ENCODE measurements at places on chromosomes 13 and 19.

- no peak for DNase-seq
Observed at GRCh38 chr13:114067886-114068651, 64.4 kb downstream of the RASA3 start.

- no peak for DNase-seq
Observed at GRCh38 chr19:5652261-5652660, 28.1 kb downstream of the MICOS13 start.

DNA sequence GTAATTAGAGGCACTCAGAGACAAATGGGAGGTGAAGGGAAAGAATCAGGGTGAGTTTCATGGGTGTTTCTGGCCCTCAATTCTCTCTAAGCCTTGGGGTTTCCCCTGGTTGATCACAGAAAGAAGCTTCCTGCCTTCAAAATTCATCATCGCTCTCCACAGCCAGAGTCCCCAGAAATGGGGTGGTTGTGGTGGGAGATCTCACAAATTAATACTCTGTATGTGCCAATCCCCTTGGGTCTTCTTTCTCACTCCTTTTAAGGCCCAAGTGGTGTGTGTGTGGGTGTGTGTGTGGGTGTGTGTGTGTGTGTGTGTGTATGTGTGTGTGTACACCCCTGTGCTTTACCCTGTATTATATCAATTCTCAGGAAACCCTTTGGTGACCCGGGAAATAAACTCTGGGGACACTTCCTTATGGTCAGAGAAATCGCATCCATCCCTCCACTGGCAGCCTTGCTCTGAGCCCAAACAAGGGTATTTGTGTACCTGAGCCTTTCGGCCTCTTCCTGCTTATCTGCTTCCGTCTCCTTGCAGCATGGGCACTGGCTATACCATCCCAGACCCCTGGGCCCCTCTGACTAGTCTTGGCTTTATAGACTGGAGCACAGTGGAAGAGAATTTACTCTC is 2.8 kb upstream of the FCGBP start:
- DNase-seq, result no peak

GRCh38 chr13:28049215-28049614 is 51.2 kb downstream of the FLT3 start:
- DNase-seq, result no peak

- DNase-seq, result no peak
Observed at GRCh38 chr13:51829568-51829899, 15.4 kb downstream of the TMEM272 start.

DNA sequence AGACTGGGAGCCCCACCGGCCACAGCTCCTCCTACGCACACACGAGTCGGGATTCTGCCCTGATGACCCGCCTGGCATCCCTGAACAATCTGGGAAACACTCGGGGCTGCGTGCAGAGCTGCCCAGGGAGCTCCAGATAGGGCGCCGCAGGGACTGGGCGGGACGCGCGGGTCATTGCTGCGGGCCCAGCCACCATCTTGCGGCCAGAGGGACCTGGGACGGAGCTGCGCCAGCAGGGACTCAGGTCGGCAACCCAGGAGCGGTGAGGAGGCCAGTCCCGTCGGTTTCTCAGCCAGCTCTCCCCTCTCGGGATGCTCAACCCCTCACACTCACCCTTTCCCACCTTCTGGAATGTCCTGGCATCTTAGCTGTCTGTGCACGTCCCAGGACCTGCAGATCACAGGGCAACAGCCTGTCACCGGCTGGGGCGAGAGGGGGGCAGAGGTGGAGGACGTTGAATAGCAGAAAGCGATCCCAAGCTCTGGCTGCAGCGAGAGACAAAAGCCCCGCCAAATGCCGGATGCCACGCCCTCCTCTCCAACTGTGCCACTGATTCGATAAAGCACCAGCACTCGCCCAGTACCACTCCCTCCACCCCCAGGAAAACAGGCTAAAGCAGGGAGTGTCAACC is 20.4 kb upstream of the ZNF91 start:
- no peak for DNase-seq

- no peak for DNase-seq
Observed at GRCh38 chr19:29777781-29778309, 33.9 kb upstream of the CCNE1 start.
